ENCODE measurements at places on chromosomes 2 and 18. TPM values are rescaled to one million over a fixed set of nuclear protein-coding genes. Genes with fewer than 3 reads are reported as not detected.

Gene POLE4
- total RNA-seq: 68.6 TPM

DNA sequence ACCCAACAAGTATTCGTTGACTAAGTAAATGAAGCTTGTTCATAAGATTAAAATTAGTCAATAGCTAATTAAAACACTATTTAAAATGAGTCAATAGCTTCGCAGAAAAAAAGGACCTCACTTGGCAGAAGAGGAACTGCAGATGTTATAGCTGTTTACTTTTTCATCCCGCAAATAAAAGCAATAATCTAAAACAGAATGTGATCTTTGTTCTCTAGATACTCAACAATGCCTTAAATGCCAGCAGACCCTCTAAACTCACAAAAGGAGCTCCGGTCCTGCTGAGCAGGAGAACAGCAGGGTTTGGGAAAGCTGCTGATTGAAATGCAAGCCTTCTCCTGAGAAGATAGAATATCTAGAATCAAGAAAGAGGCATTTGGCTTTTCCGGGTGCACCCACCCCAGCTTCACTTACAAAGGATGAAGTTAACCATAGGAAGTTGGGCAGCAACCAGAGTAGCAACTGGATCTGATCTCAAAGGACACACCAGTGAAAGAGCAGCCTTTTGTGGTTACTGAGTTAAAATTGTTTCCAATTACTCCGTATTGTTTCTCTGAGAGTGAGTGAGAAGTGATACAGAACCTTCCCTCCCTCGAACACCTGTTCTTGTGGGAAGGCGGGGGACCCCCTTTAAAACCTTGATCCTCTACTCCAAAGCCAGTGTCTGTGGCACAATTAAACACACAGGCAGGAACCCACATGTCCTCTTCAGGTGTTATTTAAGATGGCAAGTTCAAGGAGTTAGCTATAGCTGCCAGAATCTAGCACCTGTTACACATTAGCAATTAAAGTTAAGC lies 6.8 kb downstream of the CCBE1 start:
- DNase-seq: no peak

Gene KCMF1
- 105 TPM for total RNA-seq

GRCh38 chr2:101809698-101810097 lies 112.2 kb downstream of the MAP4K4 start:
- DNase-seq: no peak

Gene SPATS2L
- 21.8 TPM for total RNA-seq

Gene VWA3B
- total RNA-seq: not detected

Gene TDRD15
- total RNA-seq: 0.04 TPM

Gene HAAO
- total RNA-seq: 0.35 TPM

GRCh38 chr2:171345971-171346722 lies 87.6 kb downstream of the METTL8 start:
- DNase-seq: no peak

Gene WDR35
- total RNA-seq: 12.0 TPM

- DNase-seq: no peak
Measured at GRCh38 chr18:41134426-41134825, 820.6 kb upstream of the PIK3C3 start.

Gene ANKRD30BL
- not detected for total RNA-seq

Gene MARS2
- 27.9 TPM for total RNA-seq

- DNase-seq: no peak
Measured at GRCh38 chr18:26540043-26540628, 8.2 kb downstream of the KCTD1 start.

Gene ASPRV1
- 0.77 TPM for total RNA-seq

DNA sequence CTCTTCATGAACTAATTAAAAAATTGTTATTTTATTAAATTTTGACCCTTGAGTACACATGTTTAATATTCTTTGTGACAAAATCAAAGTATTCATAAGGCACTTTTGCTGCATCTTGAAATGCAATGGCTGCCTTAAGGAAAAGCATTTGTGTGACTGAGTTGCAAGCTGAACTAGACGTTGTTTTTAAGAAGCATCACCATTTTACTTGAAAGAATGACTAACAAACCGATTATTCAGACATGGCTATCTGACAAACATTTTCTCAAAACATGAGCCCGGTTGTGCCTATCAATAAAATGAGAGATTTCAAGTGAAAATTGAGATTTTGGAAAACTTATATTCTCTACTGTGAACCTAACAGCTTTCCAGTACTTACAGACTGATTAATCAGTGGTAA lies 2.8 kb downstream of the GCFC2 start:
- DNase-seq: no peak

DNA sequence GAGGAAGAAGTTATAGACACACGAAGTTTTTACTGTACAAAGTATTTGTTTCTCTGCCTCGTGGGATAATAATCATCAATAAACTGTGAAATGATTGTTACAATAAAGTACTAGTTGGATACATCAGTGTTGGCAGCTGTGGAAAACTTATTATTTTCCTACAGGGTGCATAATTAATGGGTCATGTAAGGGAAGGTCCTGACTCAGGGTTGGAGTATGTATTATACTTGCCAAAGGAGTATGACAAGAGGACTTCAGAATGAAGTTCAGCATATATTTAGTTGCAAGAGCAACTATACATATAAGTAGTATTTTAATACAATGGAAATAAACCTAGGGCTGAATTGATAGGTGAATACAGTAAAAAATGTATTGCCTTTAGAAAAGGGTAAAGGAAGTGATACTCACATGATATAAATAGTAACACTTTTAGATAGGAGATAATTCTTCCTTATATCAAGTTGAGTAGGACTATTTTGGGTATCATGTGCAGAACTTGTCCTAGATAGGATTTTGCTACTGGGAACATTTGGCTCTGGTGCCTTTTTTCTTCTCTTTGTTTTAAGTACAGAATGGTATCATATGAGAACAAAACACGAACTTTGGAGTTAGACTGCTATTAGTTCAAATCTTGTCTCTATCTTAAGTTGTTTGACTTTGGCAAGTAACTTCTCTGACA lies 79.1 kb downstream of the PLCL1 start:
- no peak for DNase-seq

DNA sequence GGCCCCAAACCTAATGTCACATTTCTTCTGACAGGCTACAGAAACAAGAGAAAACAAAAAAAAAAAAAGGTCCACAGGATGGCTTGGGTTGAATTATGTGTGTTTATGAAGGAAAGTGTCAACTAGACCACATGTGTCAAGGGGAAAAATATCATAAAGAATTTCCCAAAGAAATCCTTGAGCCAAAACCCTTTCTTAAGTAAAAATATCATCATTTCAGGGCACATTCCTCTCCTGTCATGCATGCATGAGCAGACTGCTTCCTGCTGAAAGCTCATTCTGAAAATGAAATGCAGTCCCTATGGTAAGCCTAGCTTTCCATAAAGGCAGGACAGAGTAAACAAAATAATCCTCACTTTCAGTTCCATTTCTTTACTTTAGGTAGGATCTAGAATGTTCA lies 85.7 kb upstream of the RBBP8 start:
- no peak for DNase-seq

Gene ALPG
- total RNA-seq: not detected

Gene GRB14
- total RNA-seq: not detected

Gene BMP10
- total RNA-seq: not detected

Gene TFCP2L1
- 0.16 TPM for total RNA-seq

Gene ADCYAP1
- total RNA-seq: not detected

GRCh38 chr18:68409576-68409975 lies 305.3 kb downstream of the TMX3 start:
- no peak for DNase-seq

Gene OXER1
- not detected for total RNA-seq

Gene HOXD12
- total RNA-seq: not detected
